ENCODE measurements at places on chromosomes 3 and 15.

- DNase-seq, result peak; percentile 25
These were observed 24.9 kb downstream of the PRR23E start for GRCh38 chr3:127217596-127218453.

DNA sequence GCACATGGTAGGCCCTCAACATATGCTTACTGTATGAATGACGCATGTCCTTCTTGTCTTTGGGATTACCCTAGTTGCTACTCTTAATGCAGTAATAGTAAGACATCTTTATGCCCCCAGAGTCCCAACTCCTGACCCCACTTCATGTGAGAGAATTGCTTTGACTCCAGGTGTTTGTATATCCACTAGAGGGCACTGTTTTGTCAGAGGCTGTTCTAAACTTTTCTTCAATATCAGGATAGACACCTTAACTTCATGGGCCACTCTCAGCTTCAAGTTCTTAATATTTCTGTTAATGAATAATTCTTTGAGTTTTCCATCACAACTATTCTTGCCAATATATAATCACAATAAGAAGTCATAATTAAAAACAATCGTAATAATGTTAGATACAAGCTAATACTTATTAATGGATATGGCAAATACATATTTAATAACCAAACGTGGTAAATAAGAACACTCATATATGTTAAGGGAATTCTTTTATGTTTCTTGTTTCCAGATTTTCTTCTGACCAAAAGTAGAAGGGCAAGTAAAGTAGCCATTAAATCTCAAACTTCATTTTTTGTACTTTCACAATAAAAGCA, 337.2 kb upstream of the DNAJC19 start:
- DNase-seq, result no peak

- no peak for DNase-seq
These were observed 85.5 kb downstream of the DMXL2 start for GRCh38 chr15:51536965-51537574.

DNA sequence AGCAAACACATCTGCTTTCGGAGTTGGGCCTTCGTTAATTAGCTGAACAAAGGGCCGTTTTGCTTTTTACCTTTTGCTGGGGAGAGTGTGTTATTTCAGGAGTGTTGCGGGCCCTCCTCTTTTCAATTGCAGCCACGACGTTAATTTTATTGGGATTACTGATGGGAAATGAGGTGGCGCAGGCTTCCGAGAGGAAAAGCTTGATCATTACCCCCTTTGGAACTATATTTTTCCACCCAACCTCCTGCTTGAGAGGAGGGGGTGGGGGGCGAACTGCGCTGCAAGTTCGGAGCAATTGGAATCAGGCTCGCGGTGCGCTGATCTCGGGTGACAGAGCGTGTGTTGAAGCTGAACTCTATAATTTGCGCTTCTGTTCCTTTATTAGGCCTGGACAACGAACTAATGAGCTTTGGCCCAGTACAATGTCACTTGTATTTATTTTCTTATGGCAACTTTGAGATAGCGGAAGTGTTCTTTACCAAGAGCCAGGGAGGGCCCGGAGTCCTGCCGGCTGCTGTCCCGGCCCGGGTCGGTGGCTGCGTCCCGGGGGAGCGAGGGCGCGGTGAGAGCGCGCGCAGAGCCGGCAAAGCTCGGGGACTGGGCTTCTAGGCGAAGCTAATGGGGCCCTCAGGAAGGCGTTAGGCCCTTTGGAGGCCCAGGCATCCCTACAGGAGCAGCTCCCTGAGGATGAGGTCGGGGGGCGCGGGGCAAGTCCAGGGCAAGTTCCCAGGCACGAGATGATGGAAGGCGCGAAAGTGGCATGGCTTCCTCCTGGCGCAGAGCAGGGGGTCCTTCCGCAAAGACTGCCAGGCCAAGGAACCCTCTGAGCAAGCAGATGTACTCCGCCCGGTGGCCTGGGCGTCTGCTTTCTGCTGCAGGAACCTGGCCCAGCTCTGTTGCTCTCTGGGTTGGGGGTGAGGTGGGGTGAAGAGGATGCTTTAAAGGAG, 12.9 kb downstream of the NR2F2 start:
- DNase-seq, result no peak

DNA sequence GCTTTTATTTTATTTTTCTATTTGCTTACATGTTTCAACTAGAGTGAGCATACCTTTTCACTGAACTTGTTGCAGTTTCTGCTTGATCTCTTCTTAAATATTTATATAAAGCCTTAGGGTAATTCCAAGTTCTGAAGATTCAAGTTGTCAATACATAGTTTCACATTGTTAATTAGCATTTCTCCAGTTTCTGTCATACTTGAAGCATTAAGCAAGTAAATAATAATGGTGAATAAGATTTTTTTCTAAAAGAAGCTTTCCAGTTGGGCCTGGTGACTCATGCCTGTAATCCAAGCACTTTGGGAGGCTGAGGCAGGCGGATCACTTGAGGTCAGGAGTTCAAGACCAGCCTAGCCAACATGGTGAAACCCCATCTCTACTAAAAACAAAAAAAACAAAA, 53.9 kb downstream of the CALML4 start:
- DNase-seq, result no peak

DNA sequence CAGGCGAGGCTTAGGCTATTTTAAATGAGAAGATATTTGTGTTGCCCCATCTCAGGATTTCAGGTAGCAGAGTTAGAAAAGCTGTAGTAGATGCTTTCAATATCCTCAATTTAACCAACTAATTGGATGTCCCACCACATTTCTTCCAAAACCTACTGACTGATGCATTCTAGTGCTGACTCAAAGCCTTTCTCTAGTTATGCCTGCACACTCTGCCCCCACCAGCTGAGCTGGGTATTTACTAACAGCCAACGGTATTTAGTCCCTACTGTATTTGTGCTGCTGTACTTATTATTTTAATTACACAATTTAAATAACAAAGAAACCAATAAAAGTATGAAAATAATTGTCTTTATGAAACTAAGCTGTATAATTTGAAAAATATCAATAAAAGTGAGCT, 139.5 kb downstream of the OSBPL10 start:
- no peak for DNase-seq

DNA sequence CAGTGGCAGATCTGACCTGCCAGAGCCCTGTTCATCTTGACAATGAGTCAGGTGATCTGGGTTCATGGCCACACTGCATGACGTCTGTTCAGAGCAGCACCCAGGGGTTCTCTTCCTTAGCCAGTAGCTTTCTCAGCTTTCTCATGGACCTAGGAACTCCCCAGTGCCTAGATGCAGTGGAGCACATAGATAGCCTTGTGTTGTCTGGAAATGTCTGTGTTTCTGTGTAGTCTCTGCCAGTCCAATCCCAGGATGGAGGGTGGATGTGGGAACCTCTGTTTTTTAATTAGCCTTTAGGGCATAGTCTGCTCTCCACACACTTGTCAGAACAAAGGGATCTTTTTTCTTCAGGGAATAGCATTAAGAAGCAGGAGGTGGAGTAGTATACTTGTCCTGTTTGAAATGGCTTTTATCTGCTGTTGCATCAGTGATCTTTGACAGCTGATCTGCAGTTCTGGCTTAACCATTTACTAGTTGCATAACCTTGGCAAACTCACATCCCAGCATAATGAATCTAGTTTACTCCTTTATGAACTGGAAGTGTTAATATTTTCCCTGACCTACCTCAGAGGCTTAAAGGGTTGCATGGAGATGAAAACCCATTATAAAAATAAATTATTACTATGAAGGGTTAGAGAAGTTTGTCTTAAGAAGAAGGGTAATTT, 16.1 kb upstream of the CACNA1D start:
- DNase-seq, result no peak

- DNase-seq, result no peak
These were observed 33.6 kb downstream of the HMG20A start for GRCh38 chr15:77454265-77454664.

DNA sequence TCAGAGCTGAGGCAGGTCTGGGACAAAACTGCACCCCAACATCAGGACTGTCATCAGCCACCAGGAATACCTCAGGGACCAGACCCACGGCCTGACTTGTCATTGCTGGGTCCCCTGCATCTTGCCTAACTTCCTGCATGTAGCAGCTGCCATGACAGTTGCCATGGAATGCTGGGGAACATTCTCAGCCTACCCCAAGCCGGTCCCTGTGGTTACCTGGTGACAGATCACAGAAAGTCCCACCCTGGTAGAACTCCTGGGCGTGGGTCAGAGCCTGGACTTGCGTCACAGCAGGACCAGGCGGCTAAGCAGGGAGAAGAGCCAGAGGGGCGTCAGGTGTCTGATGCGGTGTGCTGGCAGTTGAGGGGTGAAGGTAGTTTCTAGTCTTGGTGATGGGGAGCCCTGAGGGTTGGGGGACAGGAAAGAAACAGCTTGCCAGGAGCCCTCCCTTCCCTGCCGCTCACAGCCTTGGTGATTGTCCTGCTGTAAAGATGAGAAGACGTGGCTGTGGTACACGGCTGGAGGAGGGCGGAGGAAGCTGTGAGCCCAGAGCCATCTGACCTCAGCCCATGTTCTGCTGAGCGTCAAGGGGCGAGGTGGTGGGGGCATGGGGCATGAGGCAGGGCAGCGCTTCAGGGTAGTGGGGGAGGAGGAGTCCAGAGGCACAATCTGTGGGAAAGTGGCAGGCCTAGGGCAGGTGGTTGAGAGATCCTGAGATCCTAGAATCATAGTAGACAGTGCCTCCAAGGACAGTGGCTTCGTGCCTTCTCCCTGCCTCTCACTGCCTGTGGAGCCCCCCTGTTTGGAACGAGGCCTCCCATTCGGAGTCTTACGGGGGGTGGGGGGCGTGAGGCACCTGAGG, 5.4 kb downstream of the H1-8 start:
- no peak for DNase-seq

GRCh38 chr15:31379042-31379441, 52.4 kb downstream of the KLF13 start:
- DNase-seq, result no peak

GRCh38 chr3:12468757-12469156, 15.5 kb upstream of the TSEN2 start:
- DNase-seq, result no peak

DNA sequence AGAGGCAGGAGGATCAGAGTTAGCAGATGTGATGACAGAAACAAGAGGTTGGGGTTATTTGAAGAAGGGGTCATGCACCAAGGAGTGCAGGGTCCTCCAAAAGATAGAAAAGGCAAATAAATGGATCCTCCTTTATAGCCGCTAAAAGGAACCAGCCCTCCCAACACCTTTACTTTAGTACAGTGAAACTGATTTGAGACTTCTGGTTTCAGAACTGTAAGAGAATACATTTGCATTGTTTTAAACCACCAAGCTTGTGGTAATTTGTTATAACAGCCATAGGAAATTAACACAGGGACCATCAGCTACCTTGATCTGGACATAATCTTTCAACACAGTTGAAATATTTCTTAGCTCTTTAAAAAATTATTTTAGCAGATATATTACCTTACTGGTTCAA, 166.6 kb downstream of the TIGIT start:
- DNase-seq, result no peak

DNA sequence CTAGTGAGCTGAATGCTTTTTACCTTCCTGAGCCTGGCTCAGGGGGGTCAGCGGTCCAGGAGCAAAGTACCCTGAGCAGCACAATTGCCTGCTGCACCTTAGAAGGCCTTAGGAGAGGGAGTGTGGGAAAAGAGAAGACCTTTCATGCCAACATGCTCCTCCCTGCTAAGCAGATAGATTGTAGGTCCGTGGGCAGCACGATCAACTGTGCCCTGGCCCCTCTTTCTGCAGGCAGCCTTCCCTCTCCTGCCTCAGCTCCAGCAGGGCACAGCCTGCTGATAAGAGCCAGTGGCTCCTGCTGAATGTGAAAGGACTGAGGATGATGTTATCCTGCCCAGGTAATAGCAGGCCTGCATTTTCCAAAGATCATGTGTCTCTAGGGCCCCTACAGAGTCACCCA, 4.1 kb downstream of the CORO2B start:
- no peak for DNase-seq

GRCh38 chr3:191262650-191263049, 63.6 kb downstream of the OSTN start:
- no peak for DNase-seq

DNA sequence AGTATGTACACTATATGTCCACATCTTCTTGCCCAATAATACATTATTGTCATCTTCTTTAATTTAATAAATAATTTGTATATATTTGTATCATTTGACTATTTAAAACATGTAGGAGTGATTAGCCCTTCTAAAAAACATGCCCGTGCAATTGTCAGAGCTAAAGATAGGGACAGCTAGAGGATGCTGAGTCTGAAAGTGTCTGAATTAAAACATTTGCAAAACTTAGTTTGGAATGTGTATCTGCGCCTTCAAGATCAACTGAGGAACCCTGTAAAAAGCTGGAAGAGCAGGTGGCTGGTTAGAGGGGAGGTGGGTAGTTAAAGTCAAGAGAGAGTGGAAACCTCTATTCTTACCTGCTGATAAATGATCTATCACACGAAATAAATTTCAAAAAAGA, 4.7 kb downstream of the SLITRK3 start:
- DNase-seq, result no peak

- no peak for DNase-seq
These were observed 82.5 kb downstream of the ATP10A start for GRCh38 chr15:25780479-25781255.

DNA sequence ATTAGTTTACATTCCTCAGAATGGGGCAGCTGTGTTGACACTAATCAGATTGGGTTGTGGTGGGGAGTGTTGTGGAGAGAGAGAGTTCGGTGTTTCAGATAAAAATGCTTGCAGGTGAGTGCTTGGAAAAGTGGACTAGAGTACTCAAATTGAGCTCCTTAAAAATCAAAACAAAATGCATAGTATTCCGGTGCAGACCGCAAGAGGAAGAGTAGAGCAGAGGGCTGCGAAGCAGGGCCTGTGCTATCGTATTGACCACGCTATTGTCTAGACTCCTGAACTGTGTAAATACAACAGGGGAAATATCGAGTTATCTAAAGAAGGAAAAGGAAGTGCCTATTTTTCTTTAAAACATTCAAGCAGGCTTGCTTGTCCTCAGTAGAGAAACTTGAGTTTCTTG, 159.5 kb downstream of the TP63 start:
- DNase-seq, result no peak

GRCh38 chr3:103512595-103512994, 1077.8 kb downstream of the ZPLD1 start:
- DNase-seq, result no peak

DNA sequence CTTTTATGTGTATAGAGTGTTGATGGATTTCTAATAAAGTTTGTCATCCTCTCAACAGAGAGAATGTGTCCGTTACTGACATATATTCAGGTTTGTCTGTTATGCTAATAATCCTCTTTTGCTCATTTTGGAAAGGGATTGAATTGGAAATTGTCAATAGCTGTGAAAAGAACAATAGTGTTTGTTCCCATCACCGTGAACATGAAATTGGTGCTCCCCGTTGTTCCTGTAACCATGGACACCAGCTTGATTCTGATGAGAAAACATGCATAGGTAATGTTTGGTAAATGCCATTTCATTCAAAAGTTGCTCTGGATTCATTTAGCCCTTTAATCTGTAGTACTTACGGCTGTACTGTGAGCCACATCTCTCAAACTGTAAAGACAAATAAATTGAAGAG, 707.0 kb upstream of the GOLIM4 start:
- no peak for DNase-seq

DNA sequence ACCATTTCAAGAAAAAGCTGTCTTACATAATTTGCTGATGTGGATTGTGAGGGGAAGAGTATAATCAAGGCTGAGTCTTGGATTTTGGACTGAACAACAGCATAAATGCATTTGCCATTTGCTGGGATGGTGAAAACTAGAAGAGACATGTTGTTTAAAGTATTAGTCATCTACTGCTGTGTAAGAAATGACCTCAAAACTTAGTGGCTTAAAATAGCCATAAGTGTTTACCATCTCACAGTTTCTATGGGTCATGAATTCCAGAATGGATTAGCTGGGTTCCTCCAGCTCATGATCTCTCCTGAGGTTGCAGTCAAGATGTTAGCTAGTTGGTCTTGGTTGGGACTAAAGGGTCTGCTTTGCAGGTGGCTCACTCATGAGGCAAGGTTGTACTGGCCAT, 66.2 kb downstream of the SCN11A start:
- DNase-seq, result no peak

GRCh38 chr15:90836296-90836871, 32.0 kb upstream of the FURIN start:
- DNase-seq, result no peak

Measured in activated CD4-positive, alpha-beta T cell treated with anti-CD3 and anti-CD28 coated beads for 48 hours (primary cell).